Fibroblast of villous mesenchyme (primary cell): ENCODE measurements at places on chromosomes 16 and 17. TPM values are rescaled to one million over a fixed set of nuclear protein-coding genes. Genes with fewer than 3 reads are reported as not detected.

DNA sequence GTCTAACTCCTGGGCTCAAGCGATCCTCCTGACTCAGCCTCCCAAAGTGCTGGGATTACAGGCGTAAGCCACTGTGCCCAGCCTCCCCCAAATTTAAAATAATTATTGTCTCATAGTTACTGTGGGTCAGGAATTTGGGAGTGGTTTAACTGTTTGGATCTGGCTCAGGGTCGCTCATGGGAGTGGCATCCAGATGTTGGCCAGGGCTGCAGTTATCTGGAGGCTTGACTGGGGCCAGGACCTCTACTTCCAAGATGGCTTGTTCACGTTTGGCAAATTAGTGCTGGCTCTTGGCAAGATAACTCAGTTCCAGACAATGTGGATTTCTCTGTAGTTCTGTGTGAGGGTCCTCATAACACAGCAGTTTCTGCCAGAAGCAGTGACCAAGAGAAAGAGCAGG is 8.0 kb downstream of the TEN1 start:
- DNase-seq = no peak

DNA sequence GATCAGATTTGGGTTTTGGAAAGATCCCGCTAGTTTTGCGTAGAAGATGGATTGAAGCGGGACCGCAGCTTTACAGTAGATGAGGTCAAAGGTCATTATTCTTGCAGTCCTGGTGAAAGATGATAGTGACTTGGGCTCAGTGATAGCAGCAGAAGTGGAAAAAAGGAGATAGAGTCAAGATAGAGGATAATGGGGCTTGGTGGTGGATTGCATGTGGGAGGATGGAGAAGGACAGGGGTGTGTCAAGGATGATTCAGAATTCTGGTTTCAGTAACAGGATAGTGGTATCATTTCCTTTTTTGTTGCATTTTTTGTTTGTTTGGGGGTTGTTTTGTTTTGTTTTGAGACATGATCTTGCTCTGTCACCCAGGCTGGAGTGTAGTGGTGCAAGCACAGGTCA is 28.7 kb downstream of the CHD9NB start:
- DNase-seq = no peak

GRCh38 chr16:82750068-82750467 is 123.3 kb downstream of the CDH13 start:
- peak; percentile 77 for DNase-seq

- DNase-seq = no peak
Observed at GRCh38 chr17:49600949-49601348, 25.3 kb downstream of the NXPH3 start.

- DNase-seq = no peak
Observed at GRCh38 chr16:3234543-3234856, 458 bp downstream of the ZNF200 start.

DNA sequence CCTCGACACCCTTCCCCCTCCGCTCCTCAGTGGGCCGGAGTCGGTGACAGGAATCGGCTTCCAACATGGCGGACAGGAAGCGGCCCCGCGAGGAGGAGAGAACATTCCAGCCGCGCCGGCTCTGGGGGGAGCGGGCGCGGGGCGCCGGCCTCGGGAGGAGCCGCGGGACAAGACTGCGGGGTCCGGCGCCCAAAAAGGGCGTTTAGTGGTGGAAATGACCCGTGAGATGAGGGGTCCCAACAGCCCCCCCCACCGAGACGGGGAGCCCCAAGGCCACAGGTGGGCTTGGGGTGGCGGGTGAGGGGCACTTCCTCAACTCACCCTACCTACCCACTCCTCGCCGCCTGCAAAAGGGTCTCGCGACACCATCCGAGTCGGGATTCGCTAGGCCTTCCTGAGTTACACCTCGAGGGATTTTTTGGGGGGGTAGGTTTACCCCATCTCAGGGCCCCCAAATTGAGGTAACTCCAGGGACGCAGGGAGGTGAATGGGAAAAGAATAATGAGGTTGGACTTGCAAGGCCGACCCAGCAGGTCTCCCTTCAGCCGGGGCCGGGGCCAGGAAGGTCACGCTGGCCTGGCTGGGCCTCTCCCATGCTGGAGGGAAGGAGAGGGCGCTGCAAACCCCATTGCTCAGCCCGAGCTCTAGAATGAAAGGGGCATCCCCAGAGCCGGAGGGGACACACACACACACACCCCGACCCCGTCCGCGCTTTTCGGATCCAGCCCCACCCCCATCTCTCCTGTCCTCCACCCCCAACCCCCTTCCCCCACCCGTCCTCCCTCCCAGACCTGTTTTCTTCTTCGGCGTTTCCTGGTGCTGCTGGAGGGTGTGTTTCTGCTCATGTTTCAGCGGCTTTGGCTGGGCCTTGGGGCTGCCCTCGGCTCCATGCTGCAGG is 707 bp downstream of the NUFIP2 start:
- DNase-seq = peak; percentile 63

ZSCAN10 gene
- total RNA-seq = under 0.01 TPM in 1 of 2 replicates, not detected in the other

TMEM114 gene
- total RNA-seq = not detected in 2 replicates

- peak; percentile 46 for DNase-seq
Observed at GRCh38 chr17:66347661-66348514, 45.5 kb downstream of the PRKCA start.

TP53TG3B gene
- total RNA-seq = 0.32 TPM in 1 of 2 replicates, not detected in the other

- DNase-seq = no peak
Observed at GRCh38 chr17:7459961-7460545, 15.2 kb downstream of the CHRNB1 start.

DNA sequence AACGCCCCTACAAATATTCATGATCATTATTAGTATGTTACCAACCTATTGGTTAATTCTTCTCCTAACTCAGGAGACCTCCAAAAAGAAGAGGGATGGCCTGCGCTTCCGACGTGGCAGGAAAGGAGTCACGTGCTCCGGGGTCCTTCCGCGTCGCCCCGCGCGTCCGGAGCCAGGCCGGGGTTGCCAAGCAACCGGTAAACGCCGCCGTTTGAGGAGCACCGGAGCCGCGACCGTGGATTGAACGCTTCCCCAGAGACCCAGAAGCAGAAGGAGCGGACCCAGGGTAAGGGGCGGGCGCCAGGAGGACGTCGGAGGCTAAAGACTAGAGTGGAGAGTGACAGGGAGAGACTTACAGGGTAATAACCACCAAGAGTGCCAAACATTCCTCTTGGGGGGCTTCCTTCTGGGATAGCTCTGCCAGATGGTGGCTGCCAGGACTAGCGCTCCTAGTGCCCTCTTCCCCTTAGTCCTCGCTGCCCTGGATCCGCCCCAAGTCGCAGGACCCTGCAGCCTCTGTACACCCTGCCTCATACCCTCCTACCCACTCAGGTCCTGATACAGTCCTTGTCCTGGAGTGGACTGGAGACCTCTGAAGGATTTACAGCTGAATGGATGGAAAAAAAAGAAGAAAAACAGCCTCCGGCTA is at the start of gene DNAI2:
DNAI2 (plus strand) TSS at position 175 of the 649 bp plus-strand sequence. CDS start 7,584 bp downstream, outside the sequence.
- no peak for DNase-seq

DNA sequence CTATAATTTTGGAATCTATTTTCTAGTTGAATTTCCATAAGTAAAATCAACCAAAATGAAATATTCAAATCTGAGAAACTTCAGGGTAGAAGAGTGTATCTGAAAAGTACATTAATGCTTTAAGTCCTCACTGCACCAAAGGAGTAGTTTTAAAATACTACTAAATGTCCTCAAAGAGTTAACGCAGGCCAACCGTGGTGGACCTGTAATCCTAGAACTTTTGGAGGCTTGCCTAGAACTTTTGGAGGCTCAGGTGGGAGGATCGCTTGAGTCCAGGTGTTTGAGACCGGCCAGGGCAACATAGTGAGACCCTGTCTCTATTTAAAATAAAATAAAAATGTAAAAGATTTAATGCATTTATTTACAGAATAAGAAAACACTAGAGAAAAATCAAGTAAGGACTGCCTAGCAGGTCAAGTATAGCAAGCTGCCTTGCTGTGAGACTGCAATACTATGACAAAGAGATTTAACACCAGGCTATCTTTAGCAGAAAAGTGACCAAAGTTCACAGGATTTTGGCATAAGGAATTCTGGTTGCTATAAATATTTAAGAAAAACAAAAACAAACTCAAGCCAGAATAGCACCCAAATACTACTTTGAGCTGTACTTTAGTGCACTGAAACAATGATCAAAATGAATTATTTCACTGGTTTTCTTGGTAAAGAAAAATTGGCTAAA is 41.0 kb downstream of the CHCT1 start:
- DNase-seq = peak; percentile 52

DNA sequence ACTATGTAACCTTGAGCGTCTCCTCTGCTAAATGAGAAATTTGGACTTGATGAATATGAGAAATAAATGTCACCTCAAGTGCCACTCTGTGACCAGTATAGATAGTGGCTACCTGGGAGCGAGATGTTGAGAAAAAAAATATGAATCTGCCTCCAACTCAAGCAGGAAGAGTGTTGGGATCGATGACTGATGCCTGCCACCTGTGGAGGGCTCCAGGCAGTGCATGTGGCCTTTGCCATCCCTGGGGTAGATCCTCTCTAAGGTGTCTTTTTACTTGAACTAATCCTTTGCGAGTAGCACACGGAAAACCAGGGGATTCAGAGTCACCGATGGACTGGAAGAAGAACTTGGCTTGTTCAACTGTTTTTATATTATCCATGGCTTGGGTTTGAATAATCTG is 9.4 kb downstream of the CCDC182 start:
- DNase-seq = no peak

GRCh38 chr17:56845934-56846333 is 12.0 kb downstream of the DGKE start:
- DNase-seq = no peak

GRCh38 chr16:31105677-31106213 is 2.4 kb upstream of the BCKDK start:
- peak; percentile 90 for DNase-seq

CYGB gene
- total RNA-seq = 11.7 and 14.2 TPM in 2 replicates

CPD gene
- 116 and 177 TPM in 2 replicates for total RNA-seq

DNA sequence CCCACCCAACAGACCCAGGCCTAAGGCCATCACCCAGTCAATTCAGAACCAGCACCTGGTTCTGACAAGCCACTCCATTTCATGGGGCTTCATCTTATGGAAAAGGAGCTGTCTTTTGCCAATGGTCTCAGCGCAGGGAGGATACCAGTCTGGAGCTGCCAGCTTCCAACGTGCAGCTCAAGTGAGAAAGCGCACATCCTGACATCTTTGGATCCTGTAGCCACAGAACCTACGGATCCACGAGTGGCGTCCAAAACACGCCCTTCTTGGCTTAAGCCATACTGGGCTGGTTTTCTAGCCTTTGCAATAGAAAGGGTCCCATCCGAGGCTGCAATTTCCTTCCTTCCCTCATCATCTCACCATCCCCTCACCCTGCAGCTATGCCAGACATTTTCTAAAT is 101.8 kb downstream of the GAS7 start:
- DNase-seq = no peak

- DNase-seq = no peak
Observed at GRCh38 chr16:79769270-79769927, 168.9 kb upstream of the MAF start.

DRC3 gene
- total RNA-seq = under 0.01 and 0.97 TPM in 2 replicates
